ENCODE measurements at places on chromosomes 2 and 18.

DNA sequence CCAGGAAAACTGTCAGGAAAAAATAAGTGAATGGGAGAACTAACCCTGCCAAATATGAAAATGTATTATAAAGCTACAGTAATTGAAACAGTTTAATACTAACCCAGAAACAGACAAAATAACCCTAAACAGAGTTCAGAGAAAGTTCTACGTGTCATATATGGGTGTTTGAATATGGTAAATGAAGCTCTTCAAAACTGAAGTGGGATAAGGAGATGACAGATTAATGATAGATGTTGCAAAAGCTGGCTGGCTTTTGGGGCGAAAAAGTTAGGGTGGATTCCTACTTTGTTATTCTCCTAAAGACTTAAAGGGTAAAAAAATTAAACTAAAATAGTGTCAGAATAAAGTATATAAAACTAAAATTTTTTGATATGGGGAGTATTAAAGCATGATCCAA, 101.8 kb upstream of the ARL5A start:
- no peak for DNase-seq

DNA sequence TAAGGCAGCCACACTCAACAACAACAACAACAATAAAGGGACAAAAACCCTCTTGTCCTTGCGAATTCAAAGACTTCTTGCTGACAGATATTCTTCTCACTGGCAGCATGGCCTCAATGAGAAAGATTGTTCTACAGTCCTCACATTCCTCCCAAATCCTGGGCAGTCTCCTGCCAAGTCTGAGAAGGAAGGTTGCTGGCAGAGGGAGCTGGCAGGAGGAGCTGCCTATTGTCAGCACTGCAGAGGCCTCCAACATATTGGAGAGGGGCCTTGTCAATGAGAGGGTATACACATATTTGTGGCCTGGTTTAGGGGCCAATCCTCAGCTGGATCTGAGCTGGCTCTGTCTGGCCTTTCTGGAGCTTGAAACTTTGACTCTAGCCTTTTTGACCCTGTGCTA, 63.5 kb downstream of the LAMA3 start:
- no peak for DNase-seq

- no peak for DNase-seq
Observed at GRCh38 chr18:48044944-48045343, 114.5 kb upstream of the SMAD2 start.

GRCh38 chr2:38771632-38772031, 6.4 kb upstream of the GEMIN6 start:
- no peak for DNase-seq

DNA sequence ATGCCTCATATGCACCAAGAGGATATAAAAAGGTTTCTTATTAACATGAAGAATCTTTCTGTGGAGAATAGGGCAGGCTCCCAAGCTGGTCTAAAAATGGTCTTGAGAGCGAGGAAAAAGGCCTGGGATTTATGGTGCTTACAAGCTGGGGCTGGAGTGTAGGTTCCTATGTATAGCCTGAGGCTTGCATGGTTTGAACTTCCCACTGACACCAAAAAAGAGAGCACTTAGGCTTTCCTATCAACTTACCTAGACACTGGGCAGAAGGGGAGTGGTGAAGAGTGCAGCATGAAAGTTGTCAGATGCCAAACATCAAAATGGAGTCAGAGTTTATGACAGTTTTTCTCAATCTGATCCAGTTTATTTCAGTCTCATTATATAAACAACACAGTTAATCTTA, 784.6 kb downstream of the LRRTM4 start:
- no peak for DNase-seq

- DNase-seq: no peak
Observed at GRCh38 chr2:239540174-239540573, 139.4 kb upstream of the HDAC4 start.

- DNase-seq: no peak
Observed at GRCh38 chr2:57536535-57537231, 509.9 kb upstream of the VRK2 start.

DNA sequence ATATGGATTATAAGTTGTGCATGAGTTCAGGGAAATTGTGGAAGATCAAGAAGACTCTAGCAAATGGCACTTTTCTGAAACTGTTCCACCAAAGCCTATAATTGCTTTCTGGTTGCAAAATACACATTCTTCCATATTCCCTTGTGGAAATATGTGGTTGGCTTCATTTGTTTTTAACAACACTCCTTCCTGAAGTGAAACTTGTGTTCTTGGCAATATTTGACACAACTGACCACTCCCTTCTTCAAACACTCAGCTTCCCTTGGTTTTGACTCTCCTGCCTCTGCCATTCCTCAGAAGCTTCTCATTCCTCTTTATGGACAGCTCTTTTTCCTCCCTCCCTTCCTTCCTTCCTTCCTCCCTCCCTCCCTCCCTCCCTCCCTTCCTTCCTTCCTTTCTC, 192.3 kb downstream of the PMAIP1 start:
- DNase-seq: no peak

DNA sequence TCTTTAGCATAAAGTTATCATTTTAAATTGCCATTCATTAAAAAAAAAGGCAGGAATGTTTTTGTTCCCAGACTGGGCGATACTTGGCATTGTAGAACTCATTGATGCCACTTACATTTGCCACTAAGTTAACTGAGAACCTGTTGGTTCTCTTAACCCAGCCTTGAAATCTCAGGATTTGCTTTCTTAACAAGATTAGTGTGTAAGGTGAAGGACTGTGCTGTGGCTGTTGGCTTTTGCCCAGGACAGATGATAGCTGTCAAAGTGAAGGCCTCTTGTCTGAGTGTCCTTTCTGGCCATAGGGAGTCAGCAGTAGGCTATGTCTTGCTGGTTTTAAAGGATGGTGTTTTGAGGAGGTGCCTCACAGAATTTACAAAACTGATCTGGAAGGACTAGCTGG, 2.6 kb downstream of the DPYSL5 start:
- no peak for DNase-seq

DNA sequence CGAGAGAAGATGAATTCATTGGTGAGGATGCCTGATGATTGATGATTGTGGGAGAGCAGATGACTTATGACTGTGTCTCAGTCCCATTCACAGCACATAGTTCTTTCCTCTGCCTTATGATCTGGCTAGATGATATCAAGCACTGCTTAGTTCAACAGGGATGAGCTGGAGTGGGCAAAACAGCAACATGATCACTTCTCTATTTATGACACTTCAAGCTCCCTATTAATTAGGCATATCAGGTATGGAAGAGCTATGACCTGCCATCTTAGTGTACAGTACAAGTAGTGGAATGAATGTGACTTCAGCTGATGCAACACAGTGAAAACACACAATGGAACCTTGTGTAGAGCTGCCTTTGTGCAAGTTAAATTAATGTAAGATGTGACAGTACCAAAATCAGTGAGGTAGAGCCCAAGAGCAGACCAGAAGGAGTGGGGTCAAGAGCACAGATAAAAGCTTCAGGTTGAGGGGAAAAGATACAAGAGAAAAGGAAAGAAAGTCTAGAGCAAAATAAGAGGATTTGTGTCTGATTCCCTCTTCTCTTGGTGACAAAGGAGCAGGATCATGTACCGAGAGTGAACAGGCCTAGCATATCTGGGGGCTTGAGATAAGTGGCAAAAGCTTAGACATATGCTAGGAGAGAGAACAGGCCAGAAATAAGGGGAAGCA, 93.0 kb upstream of the MYO3B start:
- no peak for DNase-seq

- DNase-seq: no peak
Observed at GRCh38 chr2:217714287-217714751, 288.5 kb downstream of the TNS1 start.

- DNase-seq: no peak
Observed at GRCh38 chr2:38156436-38156835, 80.5 kb upstream of the CYP1B1 start.

- no peak for DNase-seq
Observed at GRCh38 chr2:240064898-240065297, 11.6 kb upstream of the OR6B3 start.

- no peak for DNase-seq
Observed at GRCh38 chr18:49112031-49112430, 161.3 kb upstream of the SMAD7 start.

DNA sequence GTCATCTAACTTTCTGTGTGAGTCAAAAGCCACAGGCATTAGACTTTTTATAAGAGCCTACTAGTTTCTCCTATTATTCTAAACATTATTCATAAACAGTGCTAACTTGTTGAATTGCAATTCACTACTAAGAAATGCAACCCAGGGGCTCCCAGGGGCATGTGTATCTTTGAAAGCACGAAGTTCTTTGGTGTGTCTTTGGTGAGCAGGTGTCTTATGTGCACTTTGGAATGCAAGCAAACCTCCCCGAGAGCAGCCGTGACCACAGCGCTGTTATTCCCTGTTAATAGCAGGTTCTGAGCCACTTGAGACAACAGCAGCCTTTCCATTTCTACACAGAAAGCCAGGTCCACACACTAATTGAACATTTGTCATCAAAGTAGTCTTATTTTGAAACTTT, 123.5 kb downstream of the PRKRA start:
- DNase-seq: peak; percentile 39

DNA sequence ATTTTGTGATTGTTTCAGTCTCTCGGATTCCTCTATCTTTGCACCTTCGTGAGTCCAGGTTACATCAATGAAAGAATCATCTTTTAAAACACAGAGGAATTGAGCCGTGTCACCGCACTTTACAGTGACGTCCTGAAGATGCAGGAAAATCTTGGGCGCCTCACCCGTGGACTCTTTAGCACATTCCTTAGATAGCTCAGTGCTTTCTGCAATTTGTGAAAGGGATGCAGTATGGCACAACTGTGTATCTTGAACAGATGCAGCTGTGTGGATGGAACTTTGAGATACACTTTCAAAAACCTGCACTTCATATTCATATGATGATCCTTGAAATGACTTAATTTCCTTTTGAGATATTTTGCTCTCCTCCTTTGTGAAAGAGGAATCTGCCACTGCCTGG, 50.9 kb downstream of the TTN start:
- DNase-seq: no peak

- no peak for DNase-seq
Observed at GRCh38 chr18:71020342-71021029, 731.6 kb downstream of the SOCS6 start.

- DNase-seq: no peak
Observed at GRCh38 chr2:128145651-128146050, 54.7 kb downstream of the UGGT1 start.

DNA sequence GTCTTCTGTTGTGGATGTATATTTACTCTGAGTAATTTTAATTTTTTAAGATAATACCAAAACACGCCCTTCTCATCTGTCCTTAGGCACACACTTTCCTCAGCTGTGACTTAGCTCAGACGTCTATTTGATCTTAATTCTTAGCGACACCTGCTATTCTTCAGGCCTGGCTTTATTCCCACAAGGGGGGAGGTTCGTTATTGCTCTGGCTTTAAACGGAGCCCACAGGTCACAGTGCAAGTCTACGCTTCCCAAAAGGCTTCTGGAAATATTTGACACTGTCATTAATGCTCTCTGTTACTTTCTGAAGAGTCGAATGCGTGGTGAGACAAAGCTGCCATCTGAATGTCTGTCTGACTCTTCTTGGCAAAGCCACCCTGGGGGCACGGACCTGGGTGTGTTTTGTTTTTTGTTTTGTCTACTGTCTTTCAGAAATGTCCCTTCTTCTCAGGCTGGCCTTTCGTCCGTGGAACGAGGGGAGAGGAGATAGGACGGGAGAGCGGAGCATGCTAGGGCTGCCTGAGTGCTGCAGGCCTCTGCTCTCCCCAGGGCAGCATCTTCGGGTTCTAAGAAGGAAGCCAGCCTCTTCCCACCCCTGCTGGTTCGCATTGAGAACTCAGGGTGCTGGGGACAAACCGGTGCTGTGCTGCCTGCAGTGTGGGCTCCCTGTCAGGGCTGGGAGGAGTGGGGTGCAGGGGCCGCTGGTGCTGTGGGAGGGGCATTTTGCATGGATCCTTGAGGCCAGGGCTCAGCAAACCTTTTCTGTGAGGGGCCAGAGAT, 61.9 kb downstream of the ASAP2 start:
- no peak for DNase-seq

DNA sequence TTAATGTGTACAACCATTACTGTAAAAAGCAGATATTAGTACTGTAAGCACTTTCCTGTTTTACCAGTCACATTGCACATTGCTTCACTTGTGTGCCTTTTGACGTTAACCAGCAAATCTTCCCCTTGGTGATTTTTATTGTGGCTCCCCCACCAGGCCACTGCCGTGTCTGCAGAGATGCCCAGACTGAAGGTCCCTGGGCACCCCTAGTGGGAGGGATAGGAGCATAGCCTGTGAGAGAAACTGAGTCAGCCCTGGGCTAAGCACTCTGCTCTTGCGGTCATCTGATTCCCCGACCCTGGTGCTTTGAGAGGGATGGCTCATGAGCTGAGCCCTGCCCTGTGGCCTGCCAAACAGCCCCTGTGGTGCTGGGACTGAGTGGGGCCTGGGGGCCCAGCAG, 73.4 kb downstream of the INPP4A start:
- no peak for DNase-seq

- DNase-seq: no peak
Observed at GRCh38 chr18:10482985-10483949, 28.8 kb downstream of the APCDD1 start.

DNA sequence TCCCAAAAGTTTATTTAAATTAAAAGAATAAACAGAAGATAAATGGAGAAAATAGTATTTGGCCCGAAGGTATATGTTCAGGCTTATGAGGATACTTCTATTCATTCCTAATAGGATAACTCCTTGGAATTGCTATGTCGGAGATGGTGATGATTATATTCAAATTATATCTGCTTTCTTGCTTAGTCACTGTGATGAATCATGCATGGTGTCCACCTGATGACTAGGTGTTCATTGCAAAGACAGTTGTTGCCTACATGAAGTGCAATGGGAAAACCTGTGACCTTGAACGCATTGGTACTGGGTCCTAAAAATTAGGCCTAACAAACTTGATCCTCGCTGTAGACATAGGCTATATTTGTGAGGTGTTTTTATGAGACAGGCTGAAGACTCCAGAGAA, 617.3 kb upstream of the ZEB2 start:
- no peak for DNase-seq

DNA sequence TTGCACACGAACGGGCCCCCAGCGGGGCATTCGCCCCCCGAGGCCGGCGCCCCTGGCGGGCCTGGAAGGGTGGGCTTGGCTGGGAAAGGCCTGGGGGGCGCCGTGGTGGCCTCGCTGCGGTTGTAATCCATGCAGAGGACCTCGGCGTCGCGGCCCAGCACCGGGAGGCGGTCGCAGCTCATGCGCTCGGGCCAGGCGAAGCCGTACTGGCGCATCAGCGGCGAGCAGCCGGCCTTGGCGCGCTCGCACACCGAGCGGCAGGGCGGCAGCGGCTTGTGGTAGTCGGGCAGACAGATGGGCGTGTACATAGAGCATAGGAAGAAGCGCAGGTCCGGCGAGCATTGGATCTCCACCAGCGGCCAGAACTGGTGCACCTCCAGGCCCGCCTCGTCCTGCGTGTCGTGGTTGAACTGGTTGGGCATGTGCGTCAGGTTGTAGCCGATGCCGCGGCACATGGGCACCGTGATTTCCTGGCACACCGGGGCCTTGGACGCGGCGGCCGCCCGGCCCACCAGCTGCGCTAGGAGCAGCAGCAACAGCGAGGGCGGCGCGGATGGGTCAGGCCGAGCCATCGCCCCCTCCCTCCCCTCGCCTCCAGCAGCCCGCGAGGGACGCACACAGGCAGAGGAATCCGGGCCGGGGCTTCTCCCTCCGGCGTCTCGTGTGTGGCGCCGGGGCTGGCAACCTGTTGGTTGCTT, 1.4 kb downstream of the FZD5 start:
- no peak for DNase-seq

GRCh38 chr2:150759106-150759505, 271.6 kb upstream of the RND3 start:
- no peak for DNase-seq

- no peak for DNase-seq
Observed at GRCh38 chr2:135570884-135571283, 39.6 kb downstream of the R3HDM1 start.

- no peak for DNase-seq
Observed at GRCh38 chr18:48919547-48919946, 31.2 kb downstream of the SMAD7 start.

- no peak for DNase-seq
Observed at GRCh38 chr2:54041135-54041534, 70.3 kb upstream of the PSME4 start.
